NCI-H187 treated with DMSO at 0.1 percent for 48 hours (cell line): ENCODE measurements at places on chromosomes 3 and 15.

DNA sequence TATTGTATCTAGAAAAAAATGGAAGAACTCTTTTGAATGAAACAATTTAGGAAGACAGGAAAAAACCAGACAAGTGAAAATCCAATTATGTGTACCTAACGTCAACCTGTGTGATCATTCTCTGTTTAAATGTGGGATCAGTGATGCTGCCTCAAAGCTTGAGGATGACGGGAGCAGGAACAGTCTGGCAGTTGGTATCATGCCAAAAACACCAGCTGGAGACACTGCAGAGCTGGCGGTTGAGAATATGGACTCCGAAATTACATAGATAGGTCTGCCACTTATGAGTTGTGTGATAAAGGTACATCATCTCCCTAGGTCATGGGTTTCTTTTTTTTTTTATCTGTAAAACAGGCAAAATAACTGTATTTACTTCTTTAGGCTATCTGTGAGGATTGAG is 480.5 kb downstream of the CNTN4 start:
- no peak for DNase-seq

GRCh38 chr3:14548321-14548729 is 8.2 kb upstream of the GRIP2 start:
- DNase-seq, result no peak

GRCh38 chr3:63557912-63558311 is 94.6 kb upstream of the SNTN start:
- no peak for DNase-seq

DNA sequence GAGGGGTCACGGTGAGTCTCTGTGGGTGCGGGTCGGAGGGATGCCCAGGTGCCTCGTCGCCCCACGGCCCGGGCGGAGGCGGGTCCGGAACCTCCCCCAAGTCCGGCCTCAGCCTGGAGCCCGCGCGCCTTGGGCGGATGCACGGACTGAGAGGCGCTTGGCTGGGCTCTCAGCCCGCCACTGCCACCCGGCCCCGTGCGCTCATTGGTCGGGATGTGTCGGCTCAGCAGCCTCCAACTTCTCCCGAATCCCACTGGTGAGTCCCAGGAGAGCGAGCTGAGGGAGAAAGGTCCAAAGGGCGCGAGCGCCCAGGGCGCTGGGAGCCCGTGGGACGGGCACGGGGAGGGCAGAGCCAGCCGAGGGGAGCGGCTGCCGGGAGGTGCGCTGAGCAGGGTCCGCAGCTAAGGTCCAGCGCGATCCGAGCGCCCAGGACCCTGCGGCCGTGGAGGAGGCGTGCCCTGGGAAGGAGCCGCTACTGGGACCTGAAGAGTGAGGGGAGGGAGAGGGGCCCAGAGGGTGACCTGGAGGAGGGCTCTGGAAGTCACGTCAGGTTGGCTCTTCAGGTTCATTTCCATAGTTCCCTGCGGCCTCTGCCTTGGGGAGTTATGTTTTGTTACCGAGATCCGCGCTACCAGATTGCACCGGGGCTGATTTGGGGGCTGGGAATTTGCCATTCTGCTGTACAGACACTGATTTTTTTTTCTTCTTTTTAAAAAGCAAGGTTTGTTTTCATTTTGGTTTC is at the start of gene MME:
Gene MME (plus strand): TSS at position 574 of the 742 bp plus-strand sequence. CDS start 3,849 bp downstream, outside the sequence.
- DNase-seq, result no peak

GRCh38 chr3:112568642-112569041 is 6.8 kb downstream of the SLC35A5 start:
- DNase-seq, result no peak

GRCh38 chr15:61146931-61147230 is 82.2 kb downstream of the RORA start:
- DNase-seq, result no peak

- DNase-seq, result no peak
These were observed 217.0 kb upstream of the TLE3 start for GRCh38 chr15:70314688-70315087.

DNA sequence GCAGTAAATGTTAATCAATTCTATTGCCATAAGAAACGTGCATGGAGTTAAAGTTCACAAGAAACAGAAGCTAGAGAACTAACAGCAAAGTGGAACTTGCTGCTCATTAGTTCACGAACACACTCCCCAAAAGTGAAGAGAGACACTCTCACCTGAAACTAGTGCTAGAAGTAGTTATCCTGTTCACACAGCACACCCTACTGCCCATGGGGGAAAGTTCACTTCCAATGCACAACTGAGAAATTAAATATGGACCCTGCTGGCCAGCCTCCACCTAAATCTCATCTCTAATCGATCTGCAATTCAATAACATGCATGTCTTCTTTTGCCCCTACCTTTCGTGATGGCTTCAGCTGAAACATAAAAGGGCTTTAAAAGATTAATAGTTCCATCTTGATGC is 39.4 kb upstream of the FRMD4B start:
- no peak for DNase-seq

GRCh38 chr3:63479661-63480035 is 172.8 kb upstream of the SNTN start:
- no peak for DNase-seq

- no peak for DNase-seq
These were observed 49.7 kb upstream of the RBSN start for GRCh38 chr3:15148614-15149013.

GRCh38 chr3:105564546-105565288 is 198.0 kb downstream of the ALCAM start:
- no peak for DNase-seq

DNA sequence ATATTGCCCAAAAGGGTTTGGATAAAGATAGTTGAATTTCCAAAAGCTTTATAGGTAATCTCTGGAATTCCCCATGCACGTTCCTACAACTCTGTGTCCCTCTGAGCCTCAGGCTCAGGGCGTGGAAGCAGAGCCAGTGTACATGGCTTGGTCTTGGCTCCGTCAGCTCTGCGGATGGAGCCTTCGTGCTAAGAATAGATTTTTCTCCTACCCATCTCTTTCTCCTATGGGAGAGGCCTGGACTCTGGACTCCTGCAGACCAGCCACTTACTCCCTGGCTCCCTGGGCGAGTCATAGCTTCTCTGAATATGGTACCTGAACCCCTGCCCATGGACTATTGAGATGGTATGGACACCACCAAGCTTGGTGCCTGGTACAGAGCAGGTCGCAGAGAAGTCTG is 99.9 kb downstream of the EEFSEC start:
- no peak for DNase-seq

GRCh38 chr15:68389936-68390817 is 41.8 kb downstream of the ITGA11 start:
- DNase-seq, result no peak

GRCh38 chr3:4174791-4175190 is 128.4 kb upstream of the SETMAR start:
- no peak for DNase-seq

DNA sequence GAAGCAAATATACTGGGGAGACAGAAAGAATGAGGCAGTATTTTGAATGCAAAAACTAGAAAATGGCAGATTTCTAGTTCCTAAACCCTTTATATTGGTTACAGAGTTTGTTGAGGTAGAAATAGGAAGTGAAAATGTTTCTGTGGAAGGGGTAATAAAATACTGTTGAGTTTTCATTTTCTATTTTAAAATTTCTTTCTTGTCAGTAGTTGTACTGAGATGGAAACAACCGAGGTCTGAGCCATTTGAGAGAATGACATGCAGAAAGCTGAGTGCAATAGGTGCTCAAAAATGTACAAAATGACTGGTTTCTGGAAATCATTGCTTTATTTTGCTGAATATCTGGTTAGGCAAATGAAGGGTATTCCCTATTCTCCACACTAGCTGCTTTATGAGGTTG is 361.4 kb downstream of the CHL1 start:
- no peak for DNase-seq
